ENCODE measurements at places on chromosomes 7 and 10.
A peak's percentile ranks its signal among the peaks of the same experiment; 100 is the strongest.

DNA sequence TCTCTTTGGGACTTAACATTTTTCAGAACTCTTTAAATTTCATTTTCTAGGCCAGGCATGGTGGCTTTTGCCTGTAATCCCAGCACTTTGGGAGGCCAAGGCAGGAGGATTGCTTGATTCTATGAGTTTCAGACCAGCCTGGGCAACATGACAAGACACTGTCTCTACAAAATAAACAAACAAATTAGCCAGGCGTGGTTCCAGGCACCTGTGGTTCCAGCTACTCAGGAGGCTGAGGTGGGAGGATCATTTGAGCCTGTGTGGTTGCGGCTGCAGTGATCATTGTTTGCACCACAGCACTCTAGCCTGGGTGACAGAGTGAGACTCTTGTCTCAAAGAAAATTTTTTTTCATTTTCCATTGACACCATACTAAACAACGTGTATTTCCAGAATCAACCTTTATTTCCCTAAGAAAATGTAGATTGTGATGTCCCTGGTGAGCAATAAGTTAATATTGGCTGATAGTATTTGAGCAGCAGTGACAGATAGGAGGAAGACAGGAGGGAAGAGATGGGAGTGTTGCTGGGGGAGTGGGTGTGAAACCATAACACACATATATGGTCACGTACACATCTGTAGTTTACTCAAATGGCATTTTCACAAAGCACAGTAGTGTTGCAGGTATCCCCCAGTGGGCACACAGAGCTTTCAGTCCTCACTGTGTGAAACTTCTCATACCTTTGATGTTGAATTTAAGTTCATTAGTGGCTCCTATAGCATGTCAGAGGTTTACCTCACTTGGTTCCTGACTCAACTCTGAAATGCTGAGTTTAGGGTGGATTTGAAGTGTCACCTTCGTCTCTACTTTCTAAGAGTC, 205.6 kb downstream of the AUTS2 start:
- no peak for DNase-seq

DNA sequence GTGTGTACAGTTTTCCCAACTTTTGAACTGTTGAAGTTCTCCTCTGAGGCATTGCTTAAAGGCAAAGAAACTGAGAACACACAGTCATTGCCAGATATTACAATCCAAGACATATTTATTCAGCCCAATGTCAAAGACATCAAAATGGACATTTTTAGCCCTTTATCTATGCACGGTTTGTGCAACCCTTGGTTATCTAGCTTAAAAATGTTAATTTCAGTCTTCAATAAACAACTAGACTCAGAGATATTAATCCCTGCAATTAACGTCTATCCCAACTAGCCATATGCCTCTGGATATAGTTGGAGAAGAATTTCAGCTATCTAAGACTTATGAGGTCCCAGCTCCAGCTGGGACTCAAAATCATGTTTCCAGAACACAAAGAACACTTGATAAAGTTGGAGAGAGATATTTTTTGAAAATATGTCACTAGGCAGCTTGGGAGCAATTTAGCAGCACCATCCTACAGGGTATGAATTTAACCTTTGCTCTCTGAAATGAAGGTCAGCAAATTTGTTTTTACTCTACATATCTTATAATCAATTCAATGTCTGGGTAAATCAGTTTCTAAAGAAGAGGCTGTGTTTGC, 357.0 kb downstream of the RNLS start:
- DNase-seq, result no peak

- DNase-seq, result no peak
Measured at GRCh38 chr10:78745441-78745840, 323.3 kb upstream of the ZMIZ1 start.

- no peak for DNase-seq
Measured at GRCh38 chr7:116277070-116277469, 66.7 kb downstream of the TES start.

DNA sequence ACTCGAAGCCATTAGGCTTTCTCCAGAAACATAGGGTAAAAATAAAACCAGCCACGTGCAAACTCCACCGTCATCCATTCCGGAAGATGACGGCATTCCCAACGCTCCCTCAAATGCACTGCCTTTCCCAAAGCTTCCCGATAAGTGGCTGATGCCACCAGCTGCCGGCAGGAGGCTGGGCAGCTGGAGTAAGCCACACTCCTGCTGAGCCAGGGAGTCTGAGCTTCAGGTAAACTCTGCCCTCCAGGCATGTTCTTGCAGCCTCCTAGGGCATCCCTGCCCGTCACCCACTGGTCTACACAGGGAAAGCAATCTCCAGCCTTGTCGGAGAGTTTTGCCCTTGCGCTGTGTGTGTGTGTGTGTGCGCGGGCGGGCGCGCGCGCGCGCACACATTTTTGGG, 40.5 kb upstream of the TMEM273 start:
- no peak for DNase-seq

- DNase-seq, result no peak
Measured at GRCh38 chr10:132245056-132245455, 58.3 kb downstream of the DPYSL4 start.

GRCh38 chr10:115129752-115130151, 36.6 kb downstream of the ATRNL1 start:
- DNase-seq, result no peak

DNA sequence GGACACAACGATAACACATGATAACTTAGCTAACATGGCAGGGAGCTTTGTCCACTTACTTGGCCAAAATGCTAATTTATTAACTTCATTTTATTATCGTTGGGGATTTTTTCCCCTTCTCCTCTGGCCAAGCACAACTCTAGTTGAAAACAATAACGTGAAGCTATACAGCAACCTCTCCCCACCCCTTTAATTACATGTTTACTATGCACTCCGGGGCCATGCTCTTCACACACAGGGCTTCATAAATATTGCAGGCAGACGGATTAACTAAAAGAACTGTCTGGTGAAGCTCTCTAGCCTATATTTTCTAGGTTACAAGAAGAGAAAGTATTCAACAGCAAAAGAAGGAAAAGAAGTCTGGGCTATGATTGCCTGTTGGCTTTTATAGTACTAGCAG, 51.7 kb downstream of the XRCC2 start:
- DNase-seq, result no peak

DNA sequence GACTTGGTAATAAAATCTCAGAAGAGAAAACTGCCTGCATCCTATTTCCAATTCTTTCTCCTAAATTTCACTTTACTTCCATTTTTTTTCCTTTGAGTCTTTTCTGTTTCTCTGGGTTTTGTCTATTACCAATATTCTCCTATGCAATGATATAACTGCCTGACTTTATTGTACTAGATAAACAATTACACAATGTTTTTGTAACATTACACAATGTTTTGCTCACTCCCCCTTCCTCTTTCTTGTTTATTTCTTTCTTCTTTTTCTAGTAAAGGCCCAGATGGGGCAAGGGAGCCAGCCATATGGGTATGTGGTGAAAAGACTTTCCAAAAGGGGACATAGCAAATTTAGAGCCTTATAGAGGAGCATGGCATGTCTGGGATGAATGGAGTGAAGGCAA, 278.7 kb upstream of the PHYHIPL start:
- no peak for DNase-seq

- no peak for DNase-seq
Measured at GRCh38 chr10:132193907-132194552, 7.3 kb downstream of the DPYSL4 start.

GRCh38 chr7:77157446-77157845, 35.0 kb downstream of the CCDC146 start:
- DNase-seq, result no peak

- DNase-seq, result peak; percentile 87
Measured at GRCh38 chr7:140176811-140177702, at the start of gene KDM7A. Gene KDM7A (minus strand): TSS chr7:140176983. CDS start chr7:140176937, 46 bp downstream.

DNA sequence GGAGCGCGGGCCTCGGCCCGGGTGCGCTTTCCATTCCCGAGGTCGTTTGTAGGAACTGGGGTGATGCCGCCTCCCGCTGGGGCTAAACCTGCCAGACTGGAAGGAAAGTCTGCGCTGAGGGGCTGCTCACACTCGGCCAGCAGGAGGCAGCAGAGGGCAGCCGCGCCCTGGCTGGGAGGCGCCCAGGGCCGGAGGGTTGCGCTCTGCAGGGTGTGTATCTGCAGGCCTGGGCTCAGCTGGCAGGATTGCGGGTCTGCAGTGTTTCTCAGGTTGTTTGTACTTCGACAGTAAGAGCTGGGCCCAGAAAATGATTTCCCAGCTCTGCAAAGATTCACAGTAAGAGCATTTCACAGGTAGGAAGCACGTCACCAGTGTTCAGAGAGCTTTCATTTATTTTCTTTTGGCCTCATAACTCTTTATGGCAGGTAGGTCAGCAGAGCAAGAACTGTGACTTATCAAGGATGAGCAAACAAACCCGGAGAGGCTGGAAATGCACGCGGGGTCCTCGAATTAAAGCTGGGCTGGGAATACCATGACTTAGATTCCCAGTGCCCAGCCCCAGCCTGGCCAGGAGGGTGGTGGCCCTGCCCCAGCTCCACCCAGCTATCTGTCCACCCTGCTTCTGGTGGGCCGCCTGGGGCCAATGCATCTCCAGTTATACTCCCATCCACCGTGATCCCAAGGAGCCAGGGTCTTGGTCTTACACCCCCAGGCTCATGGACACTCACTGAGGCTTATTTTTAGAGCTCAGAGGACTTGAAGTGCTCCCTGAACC, 15.2 kb upstream of the PPP2R2D start:
- DNase-seq, result peak; percentile 73

GRCh38 chr7:50228148-50228547, 76.4 kb upstream of the IKZF1 start:
- DNase-seq, result no peak

GRCh38 chr7:2681929-2682799, 5.8 kb upstream of the AMZ1 start:
- DNase-seq, result no peak

DNA sequence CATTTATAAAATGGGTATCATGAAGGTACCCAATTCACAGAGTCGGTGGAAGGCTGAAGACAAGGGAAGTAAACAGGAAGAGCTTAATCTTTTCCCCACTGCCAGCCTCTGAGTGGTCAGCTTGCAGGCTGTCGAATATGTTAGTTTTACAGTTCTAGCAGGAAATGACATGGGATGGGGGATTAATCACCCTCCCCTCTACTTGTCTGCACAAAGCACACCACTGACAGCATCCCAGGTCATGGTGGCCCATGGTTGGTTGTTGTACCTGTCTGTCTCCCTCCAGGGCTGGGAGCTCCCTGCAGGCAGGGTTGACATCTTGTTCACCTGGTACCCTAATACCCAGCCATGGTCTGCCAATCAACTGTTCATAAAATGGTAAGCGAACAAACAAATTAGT, 55.6 kb downstream of the GRB10 start:
- no peak for DNase-seq

- no peak for DNase-seq
Measured at GRCh38 chr10:124086787-124087671, 6.4 kb downstream of the CHST15 start.

- DNase-seq, result peak; percentile 25
Measured at GRCh38 chr7:155206318-155207020, 91.2 kb upstream of the INSIG1 start.

DNA sequence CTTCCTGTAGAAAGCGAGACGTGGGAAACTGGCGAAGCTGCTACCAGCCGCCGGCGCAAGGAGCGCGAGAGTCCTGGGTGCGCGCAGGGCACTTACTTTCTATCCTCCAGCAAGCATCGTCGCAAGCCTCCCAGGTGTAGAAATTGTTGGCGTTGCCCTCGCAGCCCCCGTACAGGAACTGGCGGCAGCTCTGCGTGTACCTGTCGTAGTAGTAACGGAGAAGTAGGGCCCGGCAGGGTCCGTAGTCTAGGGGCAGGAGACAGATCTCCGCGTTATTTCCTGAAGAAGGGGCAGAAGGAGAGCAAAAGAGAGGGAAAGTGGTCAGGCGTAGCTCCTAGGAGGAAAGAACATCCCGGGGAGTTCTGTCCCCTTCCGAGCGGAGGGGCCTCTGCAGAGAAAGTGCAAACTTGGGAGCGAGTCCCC, 501 bp downstream of the TFPI2 start:
- DNase-seq, result no peak

DNA sequence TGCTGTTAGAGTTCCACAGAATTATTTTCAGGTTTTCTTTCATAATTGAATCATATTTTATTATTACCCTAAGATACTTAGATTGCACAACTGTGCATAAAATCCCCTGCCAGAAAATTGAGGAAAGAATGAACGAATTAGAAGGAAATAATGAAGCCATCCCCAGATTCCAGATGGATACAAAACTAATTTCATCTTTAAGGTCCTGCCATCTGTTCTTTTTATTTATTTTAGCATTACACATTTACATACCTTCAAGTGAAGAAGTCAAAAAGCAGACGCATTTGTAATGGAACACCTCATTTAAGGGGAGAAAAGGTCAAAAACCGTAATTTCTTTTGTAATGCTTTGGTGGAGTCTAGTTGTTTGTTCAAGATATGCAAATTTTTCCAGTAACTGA, 77.0 kb upstream of the LRRTM3 start:
- DNase-seq, result no peak

- no peak for DNase-seq
Measured at GRCh38 chr10:80186364-80187012, 18.8 kb downstream of the ANXA11 start.

DNA sequence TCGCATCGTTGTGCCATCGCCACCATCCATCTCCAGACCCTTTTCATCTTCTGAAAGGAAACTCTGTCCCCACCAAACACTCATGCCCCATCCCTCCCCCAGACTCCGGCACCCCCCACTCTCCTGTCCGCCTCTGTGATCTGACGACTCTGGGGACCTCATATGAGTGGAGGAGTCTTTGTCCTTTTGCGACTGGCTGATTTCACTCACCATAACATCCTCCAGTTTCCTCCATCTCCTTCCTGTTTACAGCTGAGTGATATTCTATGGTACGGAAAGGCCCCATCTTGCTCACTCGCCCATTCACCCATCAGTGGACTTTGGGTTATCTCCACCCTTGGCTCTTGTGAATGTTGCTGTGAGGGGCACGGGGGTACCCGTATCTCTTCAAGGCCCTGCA, 11.8 kb upstream of the INSIG1 start:
- no peak for DNase-seq

- no peak for DNase-seq
Measured at GRCh38 chr10:95517536-95518454, 43.4 kb downstream of the SORBS1 start.

DNA sequence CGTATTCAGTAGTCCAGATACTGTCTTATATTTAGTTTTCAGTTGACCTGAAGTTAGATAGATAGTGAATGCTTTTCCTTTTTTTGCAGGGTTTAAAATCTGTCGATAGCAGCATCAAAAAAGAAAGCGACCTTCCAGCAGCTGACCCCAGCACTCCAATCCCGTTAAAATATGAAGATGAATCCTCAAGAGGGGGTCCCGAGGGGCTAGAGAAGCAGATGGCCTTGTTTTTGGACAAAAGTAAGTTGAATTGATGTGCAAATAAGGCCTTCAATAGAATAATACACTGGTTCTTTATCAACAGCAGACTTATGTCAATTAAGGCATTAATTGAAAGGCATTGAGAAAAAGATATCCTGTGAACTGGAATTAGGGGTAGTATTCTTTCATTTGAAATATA, 18.7 kb downstream of the EDRF1 start:
- DNase-seq, result no peak

GRCh38 chr7:102275123-102275703, 11.5 kb upstream of the SH2B2 start:
- no peak for DNase-seq

All from activated T-helper 1 cell treated with anti-CD3 and anti-CD28 coated beads, Interleukin-2, amount 50 U/mL, for 16 hours (primary cell).